Activated CD4-positive, alpha-beta memory T cell treated with anti-CD3 and anti-CD28 coated beads for 36 hours (primary cell): ENCODE measurements at places on chromosomes 2 and 18.
A peak's percentile ranks its signal among the peaks of the same experiment; 100 is the strongest.

DNA sequence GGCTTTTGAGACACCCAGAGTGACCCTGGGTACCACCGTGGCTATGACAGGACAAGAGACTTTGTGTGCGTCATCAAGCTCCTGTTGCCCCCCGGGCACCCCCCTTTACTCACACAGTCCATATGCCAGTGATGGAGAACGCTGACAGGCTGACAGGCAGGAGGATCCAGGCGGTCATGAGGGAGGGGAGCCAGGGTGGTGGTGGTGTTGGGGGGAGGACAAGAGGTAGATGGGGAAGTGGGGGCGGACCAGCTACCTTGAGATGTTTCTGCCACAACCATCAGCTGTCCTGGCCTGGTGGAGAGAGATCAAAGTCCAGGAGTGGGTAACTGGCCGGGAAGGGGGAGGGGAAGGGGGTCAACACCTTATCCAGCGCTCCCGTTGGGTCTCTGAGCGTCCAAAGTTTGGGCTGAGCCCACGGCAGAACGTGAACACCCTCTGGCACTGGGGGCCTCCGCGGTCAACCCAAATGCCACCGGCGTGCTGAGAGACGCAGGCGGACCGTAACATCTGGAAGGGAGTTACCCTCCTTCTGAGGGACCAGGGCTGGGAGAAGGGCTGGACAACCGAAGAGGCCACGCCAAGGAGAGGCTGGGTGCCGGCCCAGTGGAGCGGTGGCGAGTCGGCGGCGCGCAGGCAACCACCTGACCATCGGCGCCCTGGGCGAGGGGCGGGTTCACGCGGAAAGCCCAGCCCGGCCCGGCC is 575 bp downstream of the TMEM150A start:
- no peak for DNase-seq

GRCh38 chr2:132651115-132652045 is 18.6 kb downstream of the LYPD1 start:
- DNase-seq: no peak

DNA sequence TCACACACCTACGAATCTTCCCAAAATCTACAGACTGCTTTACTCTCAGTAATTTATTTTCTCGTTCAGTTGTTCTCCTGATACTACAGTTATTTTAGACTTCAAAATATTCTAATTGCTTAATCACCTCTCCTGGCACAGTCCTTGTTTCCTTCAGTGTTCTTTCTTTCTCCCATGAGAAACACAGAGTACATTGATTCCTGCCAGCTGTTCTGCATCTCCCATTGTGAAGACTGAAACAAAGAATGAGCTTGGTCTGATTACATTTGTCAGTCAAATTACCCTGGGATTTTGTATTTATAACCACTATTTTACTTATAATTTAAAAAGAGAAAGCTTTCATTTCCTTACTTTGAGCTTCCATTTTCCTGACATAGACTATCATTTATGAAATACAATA is 63.9 kb upstream of the TANK start:
- DNase-seq: no peak

DNA sequence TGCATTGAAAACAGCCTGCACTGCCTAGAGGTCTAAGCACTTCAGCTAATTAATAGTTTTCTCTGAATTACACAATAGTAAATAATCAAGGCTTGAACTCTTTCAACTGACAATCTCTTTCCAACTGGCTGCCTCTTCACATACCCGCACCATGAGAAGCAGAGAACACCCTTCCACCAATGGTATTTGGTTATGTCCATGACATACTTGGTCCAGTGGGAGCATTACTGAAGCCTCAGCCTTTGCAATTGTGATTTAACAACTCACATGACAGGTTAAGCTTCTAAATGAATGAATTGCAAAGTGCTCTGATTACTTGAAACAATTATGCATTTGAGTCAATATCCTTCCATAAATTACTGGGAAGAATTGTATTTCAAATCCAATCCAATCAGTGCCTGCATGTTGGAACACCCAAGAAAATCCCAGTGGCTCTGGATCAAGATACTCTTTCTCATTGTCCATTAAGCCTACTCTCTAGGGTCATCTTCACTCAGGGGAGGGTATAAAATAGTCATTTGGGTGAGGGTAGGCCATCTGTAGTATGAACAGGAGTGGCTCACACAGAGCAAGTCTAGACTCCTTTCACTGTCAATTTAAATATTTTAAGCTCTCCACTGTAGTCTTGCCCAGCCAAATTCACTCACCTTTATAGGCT is 101.1 kb downstream of the HS1BP3 start:
- DNase-seq: no peak

GRCh38 chr2:3075991-3076340 is 301.7 kb downstream of the EIPR1 start:
- DNase-seq: no peak

DNA sequence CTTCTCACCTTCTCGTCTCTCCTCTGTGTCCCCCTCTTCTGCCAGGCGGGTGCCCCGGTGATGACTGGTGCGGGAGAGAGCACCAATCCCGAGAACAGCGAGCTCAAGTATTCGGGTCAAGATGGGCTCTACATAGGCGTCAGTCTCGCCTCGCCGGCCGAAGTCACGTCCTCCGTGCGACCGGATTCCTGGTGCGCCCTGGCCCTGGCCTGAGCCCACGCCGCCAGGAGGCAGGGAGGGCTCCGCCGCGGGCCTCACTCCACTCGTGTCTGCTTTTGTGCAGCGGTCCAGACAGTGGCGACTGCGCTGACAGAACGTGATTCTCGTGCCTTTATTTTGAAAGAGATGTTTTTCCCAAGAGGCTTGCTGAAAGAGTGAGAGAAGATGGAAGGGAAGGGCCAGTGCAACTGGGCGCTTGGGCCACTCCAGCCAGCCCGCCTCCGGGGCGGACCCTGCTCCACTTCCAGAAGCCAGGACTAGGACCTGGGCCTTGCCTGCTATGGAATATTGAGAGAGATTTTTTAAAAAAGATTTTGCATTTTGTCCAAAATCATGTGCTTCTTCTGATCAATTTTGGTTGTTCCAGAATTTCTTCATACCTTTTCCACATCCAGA is 31.3 kb downstream of the GATA6 start:
- no peak for DNase-seq

DNA sequence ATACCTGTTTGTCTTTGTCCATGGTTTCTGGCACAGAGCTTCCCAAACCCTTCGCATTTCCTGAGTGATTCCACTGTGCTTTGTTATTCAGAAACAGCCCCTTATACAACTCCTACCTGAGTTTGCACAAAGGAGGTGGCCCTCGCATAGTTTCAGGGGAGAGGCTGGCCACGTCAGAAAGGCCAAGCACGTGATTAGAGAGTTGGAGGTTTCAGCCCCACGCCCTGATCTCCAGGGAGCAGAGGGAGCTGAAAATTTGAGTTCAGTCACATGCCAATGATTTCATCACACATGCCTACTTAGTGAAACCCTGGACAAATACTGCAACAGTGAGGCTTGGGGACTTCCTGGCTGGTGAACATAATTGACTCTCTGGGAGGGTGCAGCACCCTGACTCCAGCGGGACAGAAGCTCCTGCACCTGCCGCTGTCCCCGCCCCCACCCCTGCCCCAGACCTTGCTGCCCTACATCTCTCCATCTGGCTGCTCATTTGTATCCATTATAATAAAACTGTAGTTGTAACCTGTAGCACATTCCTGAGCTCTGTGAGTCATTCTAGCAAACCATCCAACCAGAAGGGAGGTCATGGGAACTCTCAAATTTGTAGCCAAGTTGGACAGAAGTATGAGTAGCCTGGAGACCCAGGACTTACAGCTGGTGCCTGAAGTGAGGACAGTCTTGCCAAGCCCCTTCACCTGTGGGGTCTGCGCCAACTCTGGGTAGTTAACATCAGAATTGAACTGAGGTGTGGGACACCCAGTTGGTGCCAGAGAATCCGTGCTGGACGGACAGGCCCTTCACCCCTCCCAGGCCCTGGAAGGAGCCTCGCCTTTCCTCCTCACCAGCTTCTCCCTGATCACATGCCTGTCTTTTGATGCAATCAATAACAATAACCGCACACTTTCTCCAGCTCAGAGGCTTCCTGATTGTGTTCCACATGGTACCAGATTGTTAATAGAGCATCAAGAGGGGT is 224.3 kb downstream of the ANAPC1 start:
- no peak for DNase-seq

DNA sequence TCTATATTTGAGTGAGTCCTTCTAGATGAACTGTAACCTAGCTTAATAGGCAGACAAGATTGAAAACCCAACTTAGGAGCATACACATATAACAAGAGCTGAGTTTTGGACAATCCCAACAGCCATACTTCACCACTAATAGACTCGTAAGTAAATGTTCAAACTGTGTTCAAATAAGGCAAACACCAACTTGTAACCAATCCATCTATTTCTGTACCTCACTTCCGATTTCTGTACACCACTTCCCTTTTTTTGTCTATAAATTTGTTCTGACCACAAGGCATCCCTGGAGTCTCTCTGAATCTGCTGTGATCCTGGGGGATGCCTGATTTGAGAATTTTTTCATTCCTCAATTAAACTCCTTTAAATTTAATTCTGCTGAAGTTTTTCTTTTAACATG is 1149.1 kb upstream of the NRXN1 start:
- no peak for DNase-seq

GRCh38 chr2:237507512-237507911 is 20.5 kb downstream of the MLPH start:
- no peak for DNase-seq

- DNase-seq: no peak
These were observed 193.0 kb upstream of the THSD7B start for GRCh38 chr2:136572335-136572734.

GRCh38 chr18:12409469-12409868 is 1.7 kb downstream of the PRELID3A start:
- no peak for DNase-seq

GRCh38 chr2:229815858-229816257 is 101.5 kb upstream of the DNER start:
- no peak for DNase-seq

GRCh38 chr2:7025082-7025481 is 107.9 kb downstream of the RNF144A start:
- no peak for DNase-seq

- DNase-seq: no peak
These were observed 303.1 kb downstream of the SS18 start for GRCh38 chr18:25787276-25787675.

- DNase-seq: no peak
These were observed 163.0 kb downstream of the NCKAP5 start for GRCh38 chr2:133405252-133405651.

- peak; percentile 25 for DNase-seq
These were observed 241.8 kb upstream of the RAB12 start for GRCh38 chr18:8367217-8367988.

DNA sequence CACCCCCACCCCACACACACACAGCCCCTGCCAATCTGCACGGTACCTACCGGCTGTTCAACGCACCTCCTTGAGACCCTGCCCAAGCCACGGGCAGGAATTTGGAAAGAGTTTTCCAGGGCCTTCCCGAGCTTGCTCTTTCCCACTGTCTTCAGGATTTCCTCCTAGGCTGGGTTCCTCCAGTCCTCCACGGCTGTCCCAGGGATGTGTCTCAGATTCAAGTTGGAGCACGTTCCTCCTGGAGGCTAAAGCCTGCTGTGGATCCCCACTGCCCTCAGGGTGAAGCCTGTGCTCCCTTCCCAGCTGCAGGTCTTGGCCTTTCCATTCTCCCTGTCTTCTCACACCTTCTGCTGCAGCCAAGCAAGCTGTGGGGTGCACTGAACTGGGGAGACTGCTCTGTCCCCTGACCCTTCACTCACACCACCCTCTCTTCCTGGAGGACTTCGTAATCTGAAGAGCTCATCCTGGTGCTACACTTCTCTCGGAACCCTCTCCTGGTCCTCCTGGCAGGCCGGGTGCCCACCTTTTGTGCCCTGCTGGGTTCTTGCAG is 54.9 kb upstream of the HS6ST1 start:
- no peak for DNase-seq

DNA sequence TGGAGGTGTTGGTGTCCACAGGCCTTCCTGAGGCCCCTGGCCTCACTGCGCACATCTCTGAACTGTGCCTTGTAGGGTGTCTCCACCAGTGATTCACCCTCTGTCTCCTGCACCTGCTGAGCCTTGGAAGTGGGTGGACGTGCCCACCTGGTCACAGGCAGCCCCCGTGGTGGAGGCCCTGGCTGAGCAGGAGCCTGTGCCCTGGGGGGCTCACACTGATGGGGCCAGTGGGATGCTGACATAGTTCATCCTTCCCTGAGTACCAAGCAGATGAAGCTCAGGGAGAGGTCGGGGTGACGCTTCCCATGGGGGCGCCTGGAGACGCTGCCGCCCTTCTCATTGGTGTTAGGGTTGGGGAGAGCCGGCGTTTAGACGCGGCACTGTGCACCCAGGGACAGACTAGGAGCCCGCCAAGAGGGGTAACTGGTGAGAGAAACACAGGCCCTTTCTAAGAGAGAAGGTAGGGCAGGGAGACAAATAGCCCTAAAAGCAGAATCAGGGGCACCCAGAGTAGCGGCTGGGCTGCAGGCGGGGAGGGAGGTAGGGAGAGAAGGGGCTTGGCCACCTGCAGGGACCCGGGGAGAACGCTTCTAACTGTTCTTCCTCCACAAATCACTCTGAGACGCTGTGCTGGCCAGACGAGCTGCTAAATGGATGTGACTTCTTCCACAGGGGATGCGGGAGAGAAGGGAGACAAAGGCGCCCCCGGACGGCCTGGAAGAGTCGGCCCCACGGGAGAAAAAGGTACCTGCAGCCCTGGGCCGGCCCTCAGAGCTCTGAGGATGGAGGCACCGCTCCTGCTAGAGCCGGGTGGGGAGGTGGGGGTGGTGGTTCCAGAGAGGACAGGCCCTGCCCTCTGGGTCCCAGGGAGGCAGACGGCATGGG is 18.0 kb downstream of the COLEC11 start:
- no peak for DNase-seq

GRCh38 chr2:44433895-44434294 is 72.1 kb downstream of the CAMKMT start:
- DNase-seq: no peak

DNA sequence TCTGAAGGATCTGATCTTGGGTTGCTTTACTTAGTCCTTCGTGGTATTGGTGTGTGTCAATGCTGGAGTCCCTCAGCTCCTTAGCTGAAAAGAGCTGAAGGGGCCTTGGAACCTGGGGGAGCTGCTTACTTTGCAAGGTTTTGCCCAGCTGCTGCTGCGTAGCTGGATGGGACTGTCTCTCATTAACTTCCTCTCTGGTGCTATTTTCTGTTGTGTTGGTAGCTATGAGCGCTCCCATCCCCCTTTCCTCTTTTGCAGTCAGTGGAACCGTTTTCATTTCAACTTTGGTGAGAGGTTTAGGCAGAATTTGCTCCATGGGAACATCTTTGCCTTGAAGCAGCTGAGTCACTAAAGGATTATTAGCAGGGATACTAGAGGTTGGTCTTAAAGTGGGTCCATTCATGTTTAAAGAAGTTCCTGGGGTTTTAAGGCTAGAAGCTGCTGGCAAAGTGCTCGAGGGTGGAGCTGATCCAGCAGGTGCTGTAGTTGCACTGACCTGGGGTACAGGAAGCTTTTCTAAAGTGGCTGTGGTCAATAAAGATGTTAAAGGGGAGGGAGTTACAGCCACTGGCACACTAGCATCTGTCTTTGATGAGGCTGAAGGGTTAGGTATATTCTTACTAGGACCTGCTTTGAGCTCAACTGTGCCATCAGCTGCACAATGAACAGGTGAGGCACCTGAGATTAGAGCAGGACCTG is 69.9 kb upstream of the DTNB start:
- no peak for DNase-seq
